Renal pelvis (tissue), 12 donors: ENCODE measurements at places on chromosomes 4 and X.

DNA sequence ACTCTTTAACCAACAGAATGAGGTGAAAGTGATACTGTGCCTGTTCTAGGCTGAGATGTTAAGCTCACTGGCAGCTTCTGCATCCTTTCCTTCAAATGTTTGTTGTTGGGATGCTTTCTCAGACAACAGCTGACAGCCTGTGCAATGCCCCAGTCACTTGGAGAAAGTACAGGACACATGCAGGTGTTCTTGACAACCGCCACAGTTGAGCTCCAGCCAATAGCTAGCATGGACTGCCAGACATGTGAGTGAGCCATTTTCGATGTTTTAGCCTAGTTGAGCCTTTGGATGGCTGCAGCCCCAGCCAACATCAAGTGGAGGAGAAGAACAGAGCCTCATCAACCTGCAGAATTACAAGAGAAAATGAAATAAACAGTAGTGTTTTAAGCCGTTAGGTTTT lies 94.1 kb upstream of the PPP3CA start:
- DNase-seq, result no peak

GRCh38 chr4:41644915-41645295 lies 103.6 kb downstream of the PHOX2B start:
- no peak for DNase-seq

DNA sequence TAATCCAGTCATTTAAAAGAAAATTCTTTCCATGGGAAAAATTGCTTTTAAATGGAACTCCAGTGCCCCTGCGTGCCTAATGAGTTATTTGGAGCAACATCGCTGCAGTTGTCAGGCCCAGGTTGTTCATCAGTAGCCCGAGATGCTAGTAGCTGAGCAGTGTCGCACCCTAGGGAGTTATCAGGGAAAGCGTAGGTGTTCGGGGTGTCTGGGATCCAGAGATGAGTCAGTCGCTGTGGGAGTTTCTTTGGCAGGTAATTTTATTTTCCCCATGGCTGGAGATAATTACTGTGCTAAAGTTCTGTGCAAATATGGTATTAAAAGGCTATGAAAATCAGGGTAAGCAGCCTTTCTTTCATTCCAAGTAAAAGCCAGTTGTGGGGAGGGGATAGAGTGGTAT lies 49.4 kb downstream of the ANXA3 start:
- DNase-seq, result no peak

DNA sequence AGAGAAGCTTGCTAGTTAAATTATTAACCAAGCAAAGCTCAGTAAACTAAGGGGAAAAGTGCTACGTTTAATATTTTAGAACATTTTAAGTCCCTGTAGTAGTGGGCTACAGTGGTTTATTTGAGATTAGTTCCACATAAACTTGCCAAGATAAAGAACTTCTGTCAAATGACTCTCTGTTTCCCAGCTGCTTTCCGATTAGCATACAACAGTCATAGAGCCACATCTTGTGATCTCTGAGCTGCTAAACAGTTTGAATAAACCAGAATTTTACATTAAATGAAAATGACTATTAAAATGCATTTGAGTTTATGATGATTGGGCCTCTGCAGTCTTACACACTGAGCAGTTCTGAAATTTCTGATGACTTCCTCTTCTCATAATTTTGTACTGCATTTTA lies 568.5 kb downstream of the IQCM start:
- no peak for DNase-seq

DNA sequence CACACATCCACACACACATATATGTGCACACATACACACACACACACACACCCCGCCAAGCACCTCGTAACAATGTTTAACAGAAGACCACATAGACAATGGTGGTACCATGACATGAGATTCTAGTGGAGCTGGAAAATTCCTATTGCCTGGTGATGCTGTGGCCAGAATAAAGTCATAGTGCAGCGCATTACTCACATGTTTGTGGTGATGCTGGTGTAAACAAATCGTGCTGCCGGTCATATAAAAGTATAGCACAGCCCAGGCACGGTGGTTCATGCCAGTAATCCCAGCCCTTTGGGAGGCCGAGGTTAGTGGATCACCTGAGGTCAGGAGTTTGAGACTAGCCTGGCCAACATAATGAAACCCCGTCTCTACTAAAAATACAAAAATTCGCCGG lies 275.2 kb downstream of the TRIML1 start:
- no peak for DNase-seq

- DNase-seq, result no peak
Measured at GRCh38 chrX:13103188-13103913, 58.9 kb upstream of the FAM9C start.

- no peak for DNase-seq
Measured at GRCh38 chr4:140710908-140711622, 45.1 kb downstream of the TBC1D9 start.

- no peak for DNase-seq
Measured at GRCh38 chr4:536351-536972, 37.5 kb downstream of the PIGG start.

GRCh38 chr4:103091601-103092223 lies 7.9 kb downstream of the BDH2 start:
- peak; percentile 61 for DNase-seq

DNA sequence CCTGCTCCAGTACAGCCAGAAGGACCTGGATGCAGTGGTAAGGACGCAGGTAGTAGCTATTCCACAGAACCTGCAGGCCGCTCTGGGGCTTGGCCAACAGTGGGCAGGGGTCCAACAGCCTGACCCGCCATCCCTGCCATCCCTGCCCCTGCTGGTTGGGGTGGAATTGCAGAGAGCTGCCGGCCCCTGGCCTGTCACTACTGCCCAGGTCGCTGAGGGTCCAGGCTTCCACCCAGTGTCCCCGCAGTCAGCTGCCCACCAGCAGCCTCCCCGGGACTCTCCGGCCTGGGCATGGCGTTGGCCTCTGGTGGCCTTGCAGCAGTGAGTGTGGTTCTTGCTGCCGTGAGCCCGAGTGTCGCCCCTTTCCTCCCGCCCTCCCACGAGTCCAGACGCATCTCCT lies 16.3 kb downstream of the TACC3 start:
- no peak for DNase-seq

DNA sequence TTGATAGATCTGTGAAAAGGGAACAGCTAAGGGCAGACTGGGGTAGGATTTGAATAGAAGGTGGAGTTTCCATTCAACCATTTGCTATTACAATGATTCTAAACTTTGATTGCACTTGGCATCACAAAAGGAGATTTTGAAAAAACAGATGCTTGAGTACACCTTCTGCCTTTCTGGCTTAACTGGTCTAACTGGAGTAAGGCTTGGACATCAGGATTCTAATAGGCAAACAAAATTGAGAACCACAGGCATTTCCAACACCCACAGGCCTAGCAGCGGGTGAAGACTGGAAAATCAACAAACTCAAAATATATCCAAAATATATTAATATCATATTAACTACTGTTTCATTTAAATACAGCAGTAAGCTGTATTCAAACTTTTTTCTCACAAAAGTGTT lies 1.9 kb upstream of the VEGFC start:
- DNase-seq, result no peak

DNA sequence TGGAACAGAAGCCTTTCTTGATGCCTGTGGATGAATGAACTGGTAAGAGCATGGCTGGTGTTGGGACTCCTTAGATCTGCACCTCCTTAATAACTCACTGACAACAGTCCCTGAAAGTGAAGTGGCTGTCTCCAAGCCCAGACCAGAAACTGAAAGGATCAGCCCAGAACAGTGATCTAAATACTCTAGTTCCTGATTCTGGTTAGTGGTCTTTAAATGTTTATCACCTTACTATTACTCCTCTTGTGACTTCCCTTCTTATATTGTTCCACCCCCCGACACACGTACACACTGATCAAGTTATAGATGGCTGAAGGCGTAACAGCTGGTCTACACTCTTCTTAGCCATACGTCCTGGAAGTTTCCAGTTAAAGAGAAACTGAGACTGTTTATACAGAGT lies 33.8 kb upstream of the ARMCX2 start:
- DNase-seq, result no peak

DNA sequence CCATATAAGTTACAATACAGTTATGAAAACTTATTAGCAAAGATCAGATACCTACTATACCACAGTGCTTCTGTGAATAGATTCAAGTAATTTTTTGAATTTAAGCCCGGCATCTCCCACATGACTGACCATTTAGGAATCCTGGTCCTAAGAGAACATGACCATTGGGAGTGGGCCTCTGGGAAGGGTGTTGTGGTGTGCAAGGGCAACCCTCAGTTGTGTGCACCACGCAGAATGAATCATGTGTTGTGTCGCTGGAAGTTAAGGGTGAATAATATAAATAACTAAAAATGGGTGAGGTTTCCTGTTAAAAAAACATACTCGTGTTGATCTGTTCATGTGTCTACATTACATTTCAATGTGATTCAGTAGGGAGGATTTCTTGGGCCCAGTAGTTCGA lies 15.5 kb downstream of the CPE start:
- DNase-seq, result no peak

GRCh38 chr4:110484029-110484428 lies 8.1 kb downstream of the ENPEP start:
- no peak for DNase-seq

DNA sequence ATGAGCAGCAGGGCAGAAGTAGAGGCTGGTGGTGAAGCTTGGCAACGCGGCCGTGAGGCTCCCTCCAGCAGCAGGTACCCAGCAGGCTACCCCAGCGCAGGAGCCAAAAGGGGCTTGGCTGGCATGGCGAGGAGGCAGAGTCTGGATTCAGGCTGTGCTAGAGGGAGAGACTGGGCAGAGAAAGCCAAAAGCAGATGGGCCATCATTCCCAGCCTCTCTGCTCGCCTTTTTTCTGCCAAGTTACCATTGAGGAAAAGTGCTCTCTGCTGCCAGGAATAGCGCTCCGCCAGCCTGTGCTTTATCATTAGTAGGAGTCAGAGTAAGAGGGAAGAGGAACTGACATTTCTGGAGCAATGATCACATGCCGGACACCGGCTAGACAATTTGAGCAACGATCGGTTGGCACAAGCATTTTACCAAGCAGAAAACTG lies 28.7 kb upstream of the MAP3K15 start:
- no peak for DNase-seq

DNA sequence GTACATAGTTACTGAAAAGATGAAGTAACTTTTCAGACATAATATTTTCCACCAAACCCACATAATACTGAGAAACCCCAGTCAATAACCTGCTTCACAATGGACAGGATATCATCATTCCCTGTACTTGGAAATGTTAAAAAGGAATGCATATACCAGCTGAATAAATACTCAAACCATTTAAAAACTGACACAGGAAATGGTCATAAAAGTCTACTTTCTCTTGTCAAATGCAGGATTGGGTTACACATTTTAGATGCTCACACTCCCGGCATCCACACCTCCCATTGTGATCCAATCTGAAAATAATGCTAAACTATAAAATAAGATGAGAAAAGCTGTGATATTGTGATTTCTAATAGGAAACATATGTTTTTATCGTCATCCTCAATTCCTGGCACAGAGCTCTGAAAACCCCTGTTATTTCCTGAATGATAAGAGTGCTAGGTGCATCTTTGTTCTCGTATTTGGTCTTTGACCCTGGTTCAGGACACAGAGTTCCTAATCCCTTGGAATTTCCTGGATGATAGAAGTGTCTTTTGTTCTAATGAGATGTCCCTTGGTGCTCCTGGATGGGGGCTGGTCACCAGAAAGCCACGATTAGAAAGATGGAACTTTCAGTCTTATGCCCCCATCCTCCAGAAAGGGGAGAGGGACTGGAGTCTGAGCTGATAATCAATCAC lies 821.3 kb downstream of the TRIML1 start:
- DNase-seq, result no peak

DNA sequence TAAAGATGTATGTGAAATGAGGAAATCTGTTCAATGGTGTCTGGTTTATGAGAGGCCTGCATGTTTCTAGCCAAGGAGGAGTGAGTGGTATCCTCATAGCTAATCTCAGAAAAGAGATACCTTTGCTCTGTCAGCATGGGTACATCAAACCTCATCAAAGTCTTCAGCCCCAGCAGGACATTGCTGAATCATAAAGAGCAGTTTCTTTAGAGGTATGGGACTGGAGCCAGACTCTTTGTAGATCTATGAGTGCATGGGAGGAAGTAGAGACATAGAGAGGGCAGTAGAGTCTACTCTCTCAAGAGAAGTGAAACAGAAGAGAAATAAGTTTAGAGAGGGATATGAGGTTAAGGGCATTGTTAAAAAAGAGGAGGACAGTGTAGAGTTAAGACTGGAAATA lies 1950.9 kb downstream of the ARAP2 start:
- DNase-seq, result no peak

DNA sequence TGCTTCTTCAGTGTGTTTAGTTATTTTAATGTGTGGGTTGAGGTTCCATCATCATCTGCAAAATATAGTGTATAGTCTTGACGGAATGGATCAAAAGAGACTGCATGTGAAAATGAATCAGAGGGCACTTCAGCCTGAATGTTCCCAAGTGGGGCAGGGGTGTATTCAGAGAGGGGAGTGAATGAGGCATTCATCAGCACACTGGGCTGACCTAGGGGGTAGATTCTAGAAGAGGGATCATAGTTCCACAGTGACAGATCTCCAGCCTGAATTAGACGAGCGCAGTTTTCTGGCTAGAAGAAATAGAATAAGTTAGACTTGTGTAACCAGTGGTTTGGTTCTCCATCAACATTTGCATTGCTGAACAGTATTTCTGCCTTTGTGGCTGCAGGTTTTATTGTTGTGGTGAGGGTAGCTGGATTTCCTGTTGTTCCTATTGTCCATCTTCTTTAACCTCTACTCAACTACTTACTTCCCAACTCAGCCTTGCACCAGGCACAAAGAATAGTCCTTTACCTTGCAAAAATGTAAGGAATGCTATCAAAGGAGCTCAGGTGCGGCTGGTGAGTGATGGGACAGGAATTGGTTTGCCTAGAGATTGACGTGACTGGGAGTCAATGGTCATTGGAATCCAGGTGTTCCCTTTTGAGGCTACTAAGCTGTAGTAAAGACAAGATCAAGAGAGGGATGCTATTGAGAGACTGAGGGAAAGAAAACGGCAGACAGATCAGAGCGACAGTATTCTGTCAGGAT lies 50.9 kb downstream of the NAP1L5 start:
- DNase-seq, result no peak

- no peak for DNase-seq
Measured at GRCh38 chr4:122100508-122100907, 51.6 kb upstream of the BLTP1 start.

- no peak for DNase-seq
Measured at GRCh38 chr4:1305261-1305711, 15.6 kb downstream of the MAEA start.

GRCh38 chr4:43607827-43608461 lies 715.4 kb downstream of the GRXCR1 start:
- no peak for DNase-seq
